ENCODE measurements at places on chromosomes 1 and 21.

GRCh38 chr1:57204091-57204490, 219.8 kb downstream of the DAB1 start:
- DNase-seq: no peak

DNA sequence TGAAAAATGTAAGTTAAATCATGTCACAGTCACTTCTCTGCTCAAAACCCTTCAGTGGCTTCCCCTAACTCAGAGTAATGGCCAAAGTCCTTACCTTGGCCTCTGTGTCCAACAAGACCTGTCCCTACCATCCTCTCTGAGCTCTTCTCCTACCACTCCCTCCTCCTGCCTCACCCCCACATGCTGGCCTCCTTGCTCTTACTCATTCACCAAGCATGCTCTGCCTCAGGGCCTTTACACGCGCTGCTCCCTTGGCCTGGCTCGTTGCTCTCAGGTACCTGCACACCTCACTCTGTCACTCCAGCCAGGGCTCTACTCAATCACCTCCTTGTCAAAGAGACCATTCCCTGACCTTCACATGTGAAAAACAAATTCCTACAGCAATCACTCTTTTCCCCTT, 54.2 kb downstream of the SEC16B start:
- DNase-seq: no peak

DNA sequence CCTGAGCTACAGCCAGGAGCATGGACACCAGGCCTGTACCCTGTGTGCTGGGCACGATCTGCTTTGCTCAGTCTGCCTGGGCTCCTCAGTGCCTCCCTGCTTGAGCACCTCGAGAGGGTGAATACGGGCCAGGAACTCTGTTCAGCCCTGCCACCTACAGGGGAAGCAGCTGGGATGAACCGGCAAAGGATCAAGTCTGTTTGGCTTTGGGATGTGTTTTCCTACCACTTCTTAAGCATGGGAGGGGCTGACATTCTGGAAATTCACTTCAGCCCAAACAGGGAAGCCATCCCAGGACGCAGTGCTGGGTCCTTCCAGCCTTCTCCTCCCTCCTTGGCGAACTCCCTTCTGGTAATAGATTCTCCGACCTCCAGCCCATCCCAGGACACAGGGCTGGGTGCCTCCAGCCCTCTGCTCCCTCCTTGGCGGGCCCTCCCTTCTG, 55.8 kb upstream of the SELENON start:
- no peak for DNase-seq

DNA sequence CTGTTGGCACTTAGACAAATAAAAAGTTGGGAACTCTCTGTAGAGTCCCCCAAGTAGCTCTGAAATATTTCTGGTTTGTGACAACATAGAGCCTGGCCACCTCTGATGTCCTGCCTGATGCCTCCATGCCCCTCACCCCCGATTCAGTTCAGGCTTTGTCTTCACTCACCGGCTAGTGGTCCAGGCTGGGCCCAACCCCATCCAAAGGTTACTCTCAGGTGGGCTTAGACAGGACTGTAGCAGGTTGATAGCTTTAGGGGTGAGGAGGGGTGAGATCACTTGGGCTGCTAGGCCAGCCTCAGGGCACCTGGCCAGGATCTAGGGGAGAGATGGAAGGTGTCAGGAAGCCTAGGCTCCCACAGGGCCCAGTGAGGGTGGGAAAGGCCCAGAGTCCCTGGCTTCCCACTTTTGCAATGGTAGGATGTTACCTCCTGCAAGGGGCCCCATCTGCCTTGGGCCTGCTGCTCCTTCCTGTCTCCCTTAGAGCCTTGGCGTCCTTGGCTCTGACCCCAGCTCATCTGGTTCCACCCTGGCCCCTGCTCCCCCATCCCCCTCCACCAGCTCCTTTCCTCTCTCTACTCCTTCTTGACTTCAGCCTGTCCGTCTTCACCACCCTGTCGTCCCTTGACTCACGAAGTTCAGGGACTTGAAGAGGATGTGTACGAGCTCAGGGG, 6.7 kb downstream of the EPS8L3 start:
- no peak for DNase-seq

DNA sequence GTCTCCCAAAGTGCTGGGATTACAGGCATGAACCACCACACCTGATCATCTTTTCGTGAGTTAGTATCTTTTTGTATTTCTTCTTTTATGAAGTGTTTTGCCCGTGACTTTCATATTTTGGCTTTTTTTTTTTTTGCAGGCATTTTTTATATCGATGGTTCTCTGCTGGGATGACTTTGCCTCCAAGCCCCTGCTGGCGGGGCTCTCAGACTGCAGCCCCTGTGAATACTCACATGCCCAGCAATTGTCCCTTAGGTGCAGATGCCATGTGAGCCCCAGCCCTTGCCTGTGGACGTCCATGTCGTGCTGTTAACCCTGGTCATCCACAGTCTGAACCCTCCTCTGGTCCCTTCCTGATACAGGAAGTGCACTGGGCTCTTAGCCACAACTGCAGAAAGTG, 21.7 kb downstream of the CRYAA start:
- DNase-seq: no peak

DNA sequence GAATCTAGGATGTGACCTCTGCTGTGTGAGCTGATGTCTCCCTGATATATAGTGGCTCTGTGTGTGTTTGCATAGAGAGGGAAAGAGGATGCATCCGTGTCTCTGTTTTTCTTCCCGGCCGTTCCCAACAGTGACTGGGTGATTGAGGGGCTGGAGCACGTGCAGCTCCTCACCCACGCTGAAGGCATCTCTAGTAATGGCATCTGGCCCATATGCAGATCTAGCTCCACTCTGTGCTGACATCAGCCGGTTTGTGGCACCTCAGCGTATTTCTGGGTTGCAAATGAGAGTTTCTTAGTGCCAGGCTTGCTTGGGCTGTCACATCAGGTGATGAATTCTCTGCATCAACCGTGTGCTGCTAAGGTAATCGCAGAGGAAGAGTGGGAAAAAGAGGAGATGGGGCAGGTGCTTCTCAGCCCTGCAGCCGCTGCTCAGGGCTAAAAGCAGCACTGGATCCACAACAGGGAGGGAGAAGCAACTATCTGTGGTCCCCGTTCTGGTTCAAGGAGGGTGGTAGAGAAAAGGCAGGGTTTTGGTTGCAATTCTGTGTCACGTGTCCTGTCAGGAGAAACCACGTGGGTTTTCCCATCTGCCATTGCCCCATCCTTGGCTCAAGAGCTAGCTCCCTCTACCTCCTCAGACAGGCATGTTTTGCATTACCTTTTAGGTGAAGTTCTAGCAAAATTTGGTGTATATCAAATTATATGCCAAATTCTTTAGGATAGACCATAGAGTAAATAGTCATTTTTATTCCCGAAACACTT, 282.9 kb downstream of the PBX1 start:
- no peak for DNase-seq

DNA sequence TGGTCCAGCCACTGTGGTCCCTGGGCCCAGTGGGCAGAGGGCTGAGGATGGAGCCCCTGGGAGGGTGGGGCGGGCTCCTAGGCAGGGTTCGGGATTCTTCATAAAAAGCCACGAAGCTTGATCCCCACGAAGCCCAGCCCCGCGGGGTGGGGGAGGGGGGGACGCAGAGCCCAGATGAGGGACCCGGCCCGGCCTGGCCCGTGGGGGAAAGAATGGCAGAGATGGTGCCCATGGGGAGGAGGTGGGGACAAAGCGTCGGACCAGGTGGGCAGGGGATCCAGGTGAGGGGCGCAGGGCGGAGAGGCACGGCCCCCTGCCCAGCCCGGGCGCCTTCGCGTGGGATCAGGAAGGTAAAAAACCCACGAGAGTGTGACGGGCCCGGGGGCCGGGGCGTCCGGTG, 6.0 kb upstream of the SMIM12 start:
- no peak for DNase-seq
